ENCODE measurements at places on chromosomes 3 and 15.

DNA sequence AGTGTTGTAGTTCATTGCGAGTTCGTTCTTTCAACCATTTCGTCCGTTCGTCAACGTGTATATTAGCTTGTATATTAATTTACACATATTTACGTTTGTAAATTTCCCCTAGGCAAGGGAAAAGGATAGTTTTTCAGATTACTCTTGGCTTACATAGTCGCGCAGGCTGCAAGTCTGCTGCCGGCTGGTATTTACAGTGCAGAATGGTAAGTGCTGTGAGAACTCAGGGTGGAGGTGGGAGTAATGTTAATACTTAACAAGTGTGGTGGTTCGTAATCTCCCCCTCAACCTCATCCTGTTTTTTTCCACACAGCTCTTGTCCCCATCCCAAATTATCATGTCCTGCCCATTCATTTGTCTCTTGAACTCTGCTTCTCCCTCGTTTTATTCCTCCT lies 766 bp downstream of the FAM98B start:
- DNase-seq = no peak

DNA sequence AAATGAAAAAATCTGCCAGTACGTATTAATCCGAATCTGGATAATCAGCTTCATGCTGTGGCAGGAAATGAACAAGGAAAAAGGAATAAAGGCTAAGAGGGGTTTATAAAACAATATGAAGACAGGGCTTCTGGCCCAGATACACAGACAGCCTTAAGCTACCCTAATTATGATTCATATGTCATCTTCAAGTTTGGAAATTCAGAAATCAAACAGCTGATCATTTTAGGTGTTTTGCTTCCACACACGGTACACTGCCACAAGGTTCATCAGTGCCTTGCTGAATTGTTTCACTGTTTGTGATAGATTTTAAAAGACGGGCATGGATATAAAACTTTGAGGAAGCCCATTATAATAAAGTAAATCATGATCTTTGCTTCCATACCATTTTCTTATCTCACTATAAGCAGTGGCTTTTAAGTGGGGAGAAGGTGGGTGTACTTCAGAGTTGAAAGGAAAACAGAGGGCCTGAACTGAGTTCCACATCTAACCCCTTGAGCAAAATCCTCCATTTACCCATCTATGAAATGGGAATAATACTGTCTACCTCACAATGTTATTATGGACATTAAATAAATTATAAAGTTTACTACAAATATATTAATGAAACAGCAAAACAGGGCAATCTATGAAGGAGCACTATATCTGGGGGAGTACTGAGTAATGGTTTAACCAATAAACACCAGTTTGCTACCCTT lies 15.7 kb downstream of the GTPBP8 start:
- DNase-seq = no peak

DNA sequence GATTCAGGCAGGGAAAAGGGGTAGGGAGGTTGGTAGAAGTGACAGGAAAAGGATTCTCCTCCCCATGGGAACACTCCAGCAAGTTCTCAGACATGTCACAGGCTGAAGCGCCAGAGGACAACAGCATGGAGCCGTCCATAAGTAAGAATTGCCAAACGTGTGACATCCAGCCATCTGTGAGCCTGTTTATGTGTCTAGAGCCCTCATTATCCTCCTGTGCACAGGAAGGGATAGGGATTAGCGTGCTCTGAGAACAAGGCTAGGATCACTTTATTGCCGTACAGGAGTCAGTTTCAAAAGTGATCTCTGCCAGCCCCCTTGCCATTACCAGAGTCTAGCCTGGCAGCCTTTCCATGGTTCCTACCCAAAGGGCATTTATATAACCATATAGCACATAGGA lies 549.5 kb downstream of the NTRK3 start:
- DNase-seq = no peak

GRCh38 chr3:153614563-153614962 lies 452.5 kb downstream of the RAP2B start:
- peak; percentile 69 for DNase-seq

- no peak for DNase-seq
Measured at GRCh38 chr15:64182859-64183370, 20.1 kb upstream of the PPIB start.

DNA sequence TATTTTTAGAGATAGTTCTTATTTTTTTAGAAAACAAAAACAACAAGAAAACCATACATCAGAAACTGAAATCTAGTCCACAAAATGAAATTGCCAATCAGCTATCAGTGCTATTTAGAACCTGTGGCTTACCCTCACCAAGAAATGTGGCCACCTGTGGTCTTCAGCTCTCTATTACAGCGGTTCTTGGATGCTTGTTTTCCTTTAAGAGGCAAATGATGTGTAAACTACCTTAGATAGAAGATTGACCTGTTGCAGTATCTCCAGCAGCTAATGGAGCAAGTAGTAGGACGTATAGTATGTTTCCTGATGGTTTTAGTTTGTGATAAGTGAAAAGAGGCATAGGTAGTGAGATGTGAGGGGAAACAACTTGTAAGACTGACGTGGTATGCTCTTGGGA lies 21.2 kb downstream of the TFG start:
- no peak for DNase-seq

DNA sequence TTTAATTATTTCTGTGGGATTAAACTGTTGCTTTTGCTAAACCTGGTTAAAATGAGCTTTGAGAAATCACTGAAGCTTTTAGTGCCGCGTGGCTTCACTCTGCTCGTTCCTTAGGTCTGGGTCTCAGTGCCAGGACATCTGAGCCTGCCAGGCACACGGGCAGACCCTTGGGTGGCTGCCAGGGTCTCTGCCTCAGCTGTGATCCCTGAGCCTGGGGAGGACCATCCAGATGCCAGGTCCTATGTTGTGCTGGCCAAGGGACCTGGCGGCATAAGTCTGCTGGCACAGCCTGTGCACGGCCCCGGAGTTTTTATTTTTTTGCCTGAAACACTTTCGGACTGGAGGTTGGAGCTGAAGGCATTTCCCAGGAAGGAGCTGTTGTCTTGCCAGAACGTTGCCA lies 328.1 kb downstream of the LRTM1 start:
- no peak for DNase-seq

GRCh38 chr3:66407611-66408218 lies 93.1 kb downstream of the LRIG1 start:
- no peak for DNase-seq

GRCh38 chr15:47505712-47506328 lies 211.5 kb upstream of the SEMA6D start:
- DNase-seq = no peak

DNA sequence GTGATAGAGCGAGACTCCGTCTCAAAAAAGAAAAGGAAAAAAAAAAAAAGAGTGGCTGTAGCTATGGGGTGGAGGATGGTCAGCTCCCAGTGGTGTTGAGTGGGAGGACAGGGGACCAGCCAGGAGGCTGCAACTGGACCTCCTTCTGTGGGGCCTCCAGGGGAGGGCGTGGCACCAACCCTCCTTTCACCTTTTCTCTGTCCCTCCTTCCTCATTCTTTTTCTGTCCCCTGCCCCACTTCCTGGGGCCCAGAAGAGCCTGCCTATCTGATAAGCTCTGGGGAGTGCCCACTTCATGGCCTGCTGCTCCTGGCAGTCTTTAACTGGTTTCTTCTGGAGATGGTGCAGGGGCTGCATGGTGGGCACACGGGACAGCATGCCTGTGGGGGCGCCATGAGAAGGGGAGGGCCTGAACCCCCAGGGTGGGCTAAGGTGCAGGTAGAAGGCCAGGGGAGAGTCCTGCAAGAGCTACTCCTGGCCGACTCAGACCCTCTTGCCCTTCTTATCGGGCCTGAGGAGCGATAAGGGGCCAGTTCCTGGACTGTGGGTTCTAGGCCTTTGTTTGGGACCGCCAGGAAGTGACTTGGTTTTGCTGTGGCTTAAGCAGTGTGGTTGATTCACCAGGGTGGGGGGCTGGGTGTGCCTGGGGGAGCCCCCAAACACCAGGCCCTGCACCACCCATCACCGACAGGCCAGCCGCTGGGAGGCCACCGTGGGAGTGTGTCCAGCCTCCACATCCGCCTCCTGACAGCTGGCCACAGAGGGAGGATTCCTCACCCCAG lies 49.4 kb upstream of the FLNB start:
- DNase-seq = no peak

DNA sequence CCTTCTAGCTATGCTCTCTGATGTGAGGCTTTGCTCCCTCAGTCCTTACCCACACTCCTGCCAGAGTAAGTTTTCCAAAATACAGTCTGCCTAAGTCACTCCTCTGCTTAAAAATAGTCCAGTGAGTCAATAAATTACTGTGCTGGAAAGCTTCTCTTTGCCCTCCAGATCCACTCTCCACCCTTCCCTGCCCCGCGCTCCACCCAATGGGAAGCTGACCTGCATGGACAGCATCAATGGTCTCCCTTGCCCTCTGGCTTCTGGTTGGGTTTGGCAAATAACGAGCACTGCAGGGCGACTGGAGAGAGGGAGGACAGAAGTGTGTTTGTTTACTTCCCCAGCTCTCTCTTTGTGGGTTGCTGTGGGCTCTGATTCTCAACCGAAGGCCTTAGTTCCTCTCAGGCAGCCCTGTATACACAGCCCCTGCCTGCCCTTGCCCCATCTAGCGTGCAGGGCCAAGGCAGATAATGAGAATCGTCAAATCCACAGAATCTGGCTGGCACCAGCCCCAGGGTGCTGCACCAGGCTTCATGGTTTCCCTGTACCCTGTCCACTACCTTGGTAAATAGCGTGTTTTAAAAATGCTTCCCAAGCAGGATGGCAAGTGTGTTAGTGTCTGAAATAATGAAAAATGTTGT lies 110.4 kb downstream of the ADAMTSL3 start:
- no peak for DNase-seq

DNA sequence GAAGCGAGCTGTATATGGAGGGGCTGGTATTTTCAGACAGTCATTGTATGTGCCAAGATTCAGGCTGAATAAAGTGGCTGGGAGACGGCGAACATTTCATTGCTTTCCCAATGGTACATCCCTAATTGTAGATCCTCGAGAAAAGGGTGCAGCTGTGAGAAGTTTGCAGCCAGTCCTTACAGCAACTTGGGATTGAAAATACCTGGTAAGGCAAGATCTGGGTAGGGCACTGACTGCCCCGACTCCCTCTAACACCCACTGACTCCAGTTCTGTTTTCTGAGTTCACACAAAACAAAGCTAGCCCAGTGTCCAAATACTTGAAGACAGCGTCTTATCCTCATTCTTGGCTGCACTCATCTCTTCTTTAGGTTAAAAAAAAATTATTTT lies 63.7 kb downstream of the EDEM1 start:
- DNase-seq = no peak

DNA sequence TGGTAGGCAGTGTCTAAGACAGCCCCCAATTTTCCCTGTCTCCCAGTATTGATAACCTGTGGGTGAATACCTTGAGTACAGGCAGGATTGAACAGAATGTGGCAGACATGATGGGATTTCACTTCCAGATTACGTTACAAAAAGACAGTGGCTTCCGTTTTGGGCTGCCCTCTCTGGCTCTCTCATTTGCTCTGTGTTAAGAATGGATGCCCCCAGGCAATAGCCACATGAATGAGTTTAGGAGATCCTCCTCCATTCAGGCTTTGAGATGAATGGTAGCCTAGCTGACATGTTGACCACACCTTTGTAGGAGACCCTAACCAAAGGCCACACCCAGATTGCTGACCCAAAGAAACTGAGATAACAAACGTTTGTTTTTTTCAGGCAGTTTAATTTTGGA lies 34.3 kb downstream of the UBXN7 start:
- no peak for DNase-seq

GRCh38 chr3:180311242-180311641 lies 274.5 kb upstream of the PEX5L start:
- DNase-seq = no peak

DNA sequence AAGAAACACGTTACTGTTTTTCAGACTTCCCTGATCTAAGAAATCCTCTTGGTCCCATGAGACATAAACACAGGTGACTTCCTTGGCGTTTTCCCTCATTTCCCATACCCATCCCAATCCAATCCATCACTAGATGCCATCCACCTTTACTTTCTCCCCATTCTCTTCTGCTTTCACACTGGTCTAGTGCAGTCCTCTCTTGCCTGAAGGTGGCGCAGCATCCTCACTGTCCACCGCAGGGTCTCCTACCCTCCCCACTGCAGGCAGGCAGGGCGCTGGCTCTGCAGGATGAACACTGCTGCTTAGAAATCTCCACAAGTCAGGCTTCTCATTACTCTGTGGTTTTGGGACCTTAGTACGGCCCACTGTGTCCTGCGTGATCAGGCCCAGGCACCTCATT lies 58.2 kb downstream of the RAB7A start:
- DNase-seq = no peak

DNA sequence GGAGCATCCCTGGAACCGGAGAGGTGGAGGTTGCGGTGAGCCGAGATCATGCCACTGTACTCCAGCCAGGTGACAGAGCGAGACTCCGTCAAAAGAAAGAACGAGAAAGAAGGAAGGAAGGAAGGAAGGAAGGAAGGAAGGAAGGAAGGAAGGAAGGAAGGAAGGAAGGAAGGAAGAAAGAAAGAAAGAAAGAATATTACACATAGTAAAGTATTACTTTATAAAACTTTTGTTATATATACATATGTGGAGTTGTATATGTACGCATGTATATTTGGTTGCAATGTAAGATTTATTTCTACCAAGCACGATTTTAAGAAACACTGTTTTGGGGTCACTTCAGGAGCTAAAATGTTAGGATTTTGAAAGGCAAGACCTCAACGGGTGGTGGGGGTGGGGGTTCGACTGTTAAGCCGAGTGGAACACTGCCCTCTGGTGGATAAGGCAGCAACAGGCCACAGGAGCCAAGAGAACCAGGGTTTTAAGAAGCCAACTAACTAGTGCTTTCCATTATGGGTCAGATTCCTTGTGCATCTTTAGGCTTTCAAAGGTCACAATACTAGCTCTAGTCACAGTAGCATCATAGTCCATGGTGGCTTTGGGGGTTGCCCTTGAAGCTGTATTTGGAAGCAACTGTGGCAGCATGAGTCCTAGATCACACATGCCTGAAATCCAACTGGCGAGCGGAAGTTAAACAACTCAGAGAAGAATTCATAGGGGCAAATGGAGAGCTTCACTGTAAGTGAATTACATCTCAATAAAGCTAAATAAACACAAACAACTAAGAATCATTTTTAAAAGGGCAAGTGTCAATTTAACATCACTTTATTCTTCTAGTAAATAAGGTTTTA lies 22.5 kb downstream of the GLB1 start:
- peak; percentile 59 for DNase-seq

DNA sequence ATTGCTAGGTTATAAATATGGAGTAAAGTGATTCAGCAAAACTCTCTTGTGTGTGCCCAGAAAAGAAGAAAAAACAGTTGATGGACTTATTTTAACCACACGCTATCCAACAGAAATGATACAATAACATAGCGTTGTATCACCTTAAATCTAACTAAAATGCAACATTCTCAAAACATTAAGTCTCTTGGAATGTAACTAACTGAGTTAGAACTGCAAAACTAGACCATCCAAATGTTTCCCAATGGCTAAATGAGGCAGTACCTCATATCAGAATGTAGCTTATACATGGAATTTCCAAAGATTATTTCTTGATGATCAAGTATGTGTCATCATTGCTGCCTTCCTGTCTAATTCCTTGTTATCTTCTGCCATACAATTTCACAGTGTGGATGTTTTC lies 187.9 kb downstream of the CNTN3 start:
- no peak for DNase-seq

GRCh38 chr15:52013151-52013791 lies 5.7 kb upstream of the MAPK6 start:
- no peak for DNase-seq

GRCh38 chr3:160532371-160532770 lies 33.0 kb downstream of the KPNA4 start:
- DNase-seq = no peak

- DNase-seq = no peak
Measured at GRCh38 chr3:9395570-9396300, 1.7 kb upstream of the SETD5 start.

GRCh38 chr3:188219147-188219546 lies 65.2 kb downstream of the LPP start:
- DNase-seq = no peak

- DNase-seq = peak; percentile 42
Measured at GRCh38 chr3:43155464-43156121, 49.7 kb upstream of the POMGNT2 start.

Data from HFF-Myc (cell line).